ENCODE measurements at places on chromosomes 1 and 21. TPM values are rescaled to one million over a fixed set of nuclear protein-coding genes. Genes with fewer than 3 reads are reported as not detected.

DNAJC28 gene
- 1.8 TPM for total RNA-seq

VSIG8 gene
- not detected for total RNA-seq

LCE5A gene
- total RNA-seq: not detected

DNA sequence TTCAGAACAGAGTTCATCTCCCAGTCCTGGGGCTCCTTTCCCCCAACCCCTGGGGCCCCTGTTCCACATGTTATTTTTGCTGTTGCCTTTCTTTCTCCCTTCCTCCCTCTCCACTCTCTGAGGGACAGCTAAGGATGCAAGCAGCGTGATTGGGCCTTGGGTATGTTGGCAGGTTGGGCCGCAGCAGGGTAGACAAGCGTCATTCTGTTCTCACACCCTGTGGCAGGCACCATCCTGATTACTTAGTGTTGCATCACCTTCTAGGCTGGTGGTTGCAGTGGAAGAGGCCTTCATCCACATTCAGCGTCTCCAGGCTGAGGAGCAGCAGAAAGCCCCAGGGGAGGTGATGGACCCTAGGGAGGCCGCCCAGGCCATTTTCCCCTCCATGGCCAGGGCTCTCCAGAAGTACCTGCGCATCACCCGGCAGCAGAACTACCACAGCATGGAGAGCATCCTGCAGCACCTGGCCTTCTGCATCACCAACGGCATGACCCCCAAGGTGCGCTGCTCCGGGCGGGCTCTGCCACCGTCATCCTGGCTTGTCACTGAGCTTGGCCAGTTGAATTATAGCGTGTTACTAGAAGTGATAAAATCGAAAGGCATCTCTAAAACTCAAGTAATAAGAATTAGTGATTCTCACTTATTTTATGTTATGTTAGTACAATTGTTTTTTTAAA is 43.4 kb downstream of the VANGL1 start:
- no peak for DNase-seq

DNA sequence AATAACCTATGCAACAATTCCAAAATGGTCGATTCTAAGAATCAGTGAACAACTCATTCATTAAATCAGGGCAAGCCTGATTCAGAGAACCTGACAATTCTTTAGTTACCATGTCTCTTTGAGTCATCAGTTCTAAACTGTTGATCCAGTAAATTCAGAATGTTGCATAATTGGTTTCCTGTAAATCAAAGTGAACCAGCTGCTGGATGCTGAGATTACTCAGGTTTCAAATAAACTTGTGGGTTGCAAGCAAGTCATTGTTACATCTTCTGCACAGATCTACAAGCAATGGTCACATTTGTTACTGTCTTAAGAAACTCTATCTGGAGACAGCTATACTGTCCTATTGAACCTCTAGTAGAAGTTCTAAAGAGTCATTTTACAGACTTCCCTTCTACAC is 16.5 kb downstream of the PLA2G2D start:
- DNase-seq: peak; percentile 77

GRCh38 chr1:243409284-243409683 is 153.4 kb downstream of the SDCCAG8 start:
- peak; percentile 4 for DNase-seq

DNA sequence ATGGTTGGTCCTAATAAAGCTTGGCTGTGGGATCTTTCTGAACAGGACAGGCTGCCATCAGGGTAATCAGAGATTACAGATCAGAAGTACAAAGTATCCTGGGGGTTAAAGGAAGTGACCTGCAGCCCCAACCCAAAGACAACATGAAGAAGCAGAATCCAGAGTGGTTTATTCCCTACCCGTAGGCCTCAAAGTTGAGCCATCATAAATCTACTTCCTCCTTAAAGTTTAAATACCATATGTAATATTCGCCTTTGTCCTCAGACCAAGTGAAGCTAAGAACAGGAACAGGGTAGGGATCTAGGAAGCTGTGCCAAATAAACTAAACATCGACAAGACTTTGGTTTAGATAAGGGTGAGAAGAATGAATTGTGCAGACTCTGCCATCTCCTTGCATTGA is 15.9 kb upstream of the DHX9 start:
- no peak for DNase-seq

GRCh38 chr1:6831366-6831765 is 46.1 kb downstream of the CAMTA1 start:
- DNase-seq: no peak

DNA sequence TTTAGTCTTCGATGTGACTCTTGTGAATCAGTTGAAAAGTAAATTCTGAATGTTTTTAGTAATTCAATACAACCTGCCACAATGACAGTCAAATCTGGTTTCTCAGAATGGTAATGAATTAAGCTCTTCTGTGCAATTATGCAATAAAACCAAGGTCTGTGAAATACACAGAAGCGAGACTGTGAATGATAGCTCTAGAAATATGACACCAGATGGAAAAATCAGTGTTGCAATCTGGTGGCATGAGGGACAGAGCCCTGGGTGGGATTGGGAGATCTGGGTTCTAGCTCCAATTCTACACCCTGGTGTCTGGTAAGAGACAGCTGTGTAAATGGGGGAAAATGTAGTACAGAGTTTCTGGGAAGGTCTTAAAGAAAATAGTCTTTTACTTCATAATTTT is 586.4 kb upstream of the ZRANB2 start:
- no peak for DNase-seq

DNA sequence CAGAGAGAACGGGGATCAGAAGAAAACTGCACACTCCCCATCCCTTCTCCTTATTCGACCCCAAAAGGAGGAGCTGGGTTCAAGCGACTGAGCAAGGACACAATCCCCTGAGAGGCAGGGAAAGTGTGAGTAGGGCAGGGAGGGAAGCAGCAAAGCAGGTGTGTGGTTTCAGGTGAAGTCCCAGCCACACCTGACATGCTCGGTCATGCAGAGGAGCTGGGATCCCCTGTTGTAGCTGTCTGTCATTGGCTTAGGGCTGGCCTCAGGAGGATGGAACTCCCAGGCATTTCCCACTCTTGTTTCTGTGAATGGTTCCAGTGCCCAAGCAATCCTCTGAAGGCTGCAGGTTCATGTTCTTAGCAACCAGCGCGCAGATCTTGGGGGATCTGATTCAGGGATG is 150.7 kb downstream of the DSCAM start:
- no peak for DNase-seq

All from cardiac muscle cell (in vitro differentiated cells and primary cell).